T-helper 1 cell treated with Interleukin-12 subunit alpha and Interleukin-12 subunit beta and Interleukin-4 antibody, amounts not matched to agents 30 ng/mL and 1 ng/mL, for 36 hours (primary cell): ENCODE measurements at places on chromosomes 5 and 9. TPM values are rescaled to one million over a fixed set of nuclear protein-coding genes. Genes with fewer than 3 reads are reported as not detected.

Gene PHF24
- total RNA-seq, result not detected in 2 replicates

Gene FGF1
- total RNA-seq, result not detected in 2 replicates

Gene EGFLAM
- total RNA-seq, result not detected in 2 replicates

Gene ZNF462
- 0.71 TPM in 2 replicates for total RNA-seq

Gene GPR150
- total RNA-seq, result 0.22 and 0.54 TPM in 2 replicates

Gene DMRT3
- total RNA-seq, result not detected in 2 replicates

Gene IL13
- 130 and 131 TPM in 2 replicates for total RNA-seq

Gene AIF1L
- 0.10 TPM in 2 replicates for total RNA-seq

Gene SPINK5
- total RNA-seq, result not detected in 2 replicates

Gene FYB1
- 237 and 262 TPM in 2 replicates for total RNA-seq

Gene SPARC
- 0.42 and 0.44 TPM in 2 replicates for total RNA-seq

Gene HTR4
- total RNA-seq, result not detected in 2 replicates

Gene PCDH1
- not detected in 2 replicates for total RNA-seq

Gene MBLAC2
- total RNA-seq, result 5.3 and 5.5 TPM in 2 replicates

Gene ABO
- total RNA-seq, result 2.1 and 2.5 TPM in 2 replicates

Gene PDZD2
- total RNA-seq, result not detected in 2 replicates

Gene PPP3R2
- total RNA-seq, result not detected in 2 replicates

Gene HAVCR1
- 9.3 and 10.2 TPM in 2 replicates for total RNA-seq

Gene ZCCHC10
- 34.3 and 35.7 TPM in 2 replicates for total RNA-seq

Gene SV2C
- total RNA-seq, result 0.07 and 0.17 TPM in 2 replicates

Gene ZNF367
- 18.7 and 20.7 TPM in 2 replicates for total RNA-seq

Gene TRMO
- total RNA-seq, result 23.0 and 23.3 TPM in 2 replicates

Gene ANKRD55
- 6.4 and 7.5 TPM in 2 replicates for total RNA-seq

Gene SCGB3A2
- not detected in 2 replicates for total RNA-seq

Gene DPM2
- total RNA-seq, result 51.3 and 53.8 TPM in 2 replicates

Gene MTAP
- total RNA-seq, result 42.3 and 47.4 TPM in 2 replicates

Gene RLN1
- 0.80 and 1.9 TPM in 2 replicates for total RNA-seq

Gene CCL27
- total RNA-seq, result 0.39 TPM in 1 of 2 replicates, not detected in the other

Gene PCDHA7
- total RNA-seq, result not detected in 2 replicates

Gene HK3
- 0.32 and 1.1 TPM in 2 replicates for total RNA-seq

Gene PCDHGB5
- 0.46 and 0.66 TPM in 2 replicates for total RNA-seq

Gene CTXN3
- total RNA-seq, result not detected in 2 replicates

Gene WNT8A
- not detected in 2 replicates for total RNA-seq

Gene THBS4
- 0.73 and 1.1 TPM in 2 replicates for total RNA-seq

Gene ICE1
- total RNA-seq, result 33.1 and 33.5 TPM in 2 replicates

Gene DNAI1
- total RNA-seq, result not detected in 2 replicates

Gene GBGT1
- 14.3 and 15.4 TPM in 2 replicates for total RNA-seq

Gene ACO1
- 6.9 and 7.8 TPM in 2 replicates for total RNA-seq

Gene TERT
- 2.6 and 3.3 TPM in 2 replicates for total RNA-seq

Gene RNF183
- 0.34 TPM in 1 of 2 replicates, not detected in the other for total RNA-seq
